NCI-H1417 (cell line): ENCODE measurements at places on chromosomes 11 and 22.

DNA sequence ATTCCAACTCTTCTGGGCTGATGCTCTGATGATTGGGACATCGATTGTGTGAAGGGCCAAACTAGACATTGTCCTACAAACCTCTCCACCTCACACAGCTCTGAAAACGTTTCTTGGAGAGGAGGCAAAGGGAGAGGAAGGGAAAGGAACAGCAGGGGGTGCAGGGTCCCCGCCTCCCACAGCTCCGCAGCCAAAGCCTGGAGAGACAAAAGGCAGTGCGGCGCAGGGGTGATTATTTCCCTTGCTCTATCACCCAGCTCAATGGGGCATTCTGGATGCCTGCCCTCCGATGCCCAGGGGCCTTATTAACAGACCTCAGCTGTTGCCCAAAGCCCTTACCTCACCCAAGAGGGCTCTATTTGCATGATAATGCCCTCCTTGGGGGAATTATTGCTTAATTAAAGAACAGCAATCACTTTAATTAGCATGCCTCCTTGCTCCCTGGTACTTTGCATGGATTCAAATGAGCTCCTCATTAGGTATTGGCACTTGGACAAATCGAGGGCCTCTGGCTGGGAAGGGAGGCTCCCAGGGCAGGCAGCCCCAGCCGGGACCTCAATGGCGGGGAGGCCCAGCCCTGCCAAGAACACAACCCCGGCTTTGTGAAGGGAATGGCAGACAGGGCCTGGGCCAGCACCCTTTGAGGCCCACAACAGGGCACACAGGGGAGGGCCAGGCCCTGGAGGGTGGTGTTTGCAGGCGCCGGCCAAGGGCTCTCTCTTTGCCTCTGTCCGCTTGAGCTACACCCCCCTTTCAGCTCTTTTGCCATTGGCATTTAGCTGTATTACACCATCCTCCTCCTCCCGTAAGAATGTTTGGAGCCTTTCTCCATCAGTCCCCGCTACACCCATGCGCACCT, 19.8 kb upstream of the CDON start:
- DNase-seq, result no peak

DNA sequence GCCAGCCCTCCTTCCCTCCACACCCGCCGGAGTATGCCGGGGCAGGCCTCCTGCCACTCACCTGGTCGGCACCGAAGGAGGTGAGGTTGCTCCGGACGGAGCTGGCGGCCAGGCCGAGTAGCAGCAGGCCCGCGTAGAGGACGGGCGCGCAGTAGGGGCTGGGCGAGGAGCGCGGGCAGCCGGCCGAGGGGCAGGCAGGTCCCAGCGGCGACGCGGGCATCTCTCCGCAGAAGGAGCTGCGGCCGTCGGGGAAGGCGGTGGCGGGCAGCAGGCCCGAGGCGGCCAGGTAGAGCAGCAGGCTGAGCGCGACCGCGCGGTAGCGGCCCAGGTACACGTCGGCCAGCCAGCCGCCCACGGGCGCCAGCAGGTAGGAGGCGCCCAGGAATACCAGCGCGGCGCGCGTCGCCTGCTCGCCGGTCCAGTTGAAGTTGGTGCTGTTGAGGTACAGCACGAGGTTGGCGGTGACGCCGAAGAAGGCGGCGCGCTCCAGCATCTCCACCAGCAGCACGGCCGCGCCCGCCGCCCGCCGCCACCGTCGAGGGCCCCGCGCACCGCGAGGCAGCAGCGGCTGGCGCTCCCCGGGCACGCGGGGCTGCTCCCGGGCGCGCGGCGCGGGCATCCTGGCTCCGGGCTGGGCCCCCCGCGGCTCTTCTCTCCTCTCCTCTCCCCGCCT, 907 bp downstream of the SLC15A3 start:
- DNase-seq, result no peak

DNA sequence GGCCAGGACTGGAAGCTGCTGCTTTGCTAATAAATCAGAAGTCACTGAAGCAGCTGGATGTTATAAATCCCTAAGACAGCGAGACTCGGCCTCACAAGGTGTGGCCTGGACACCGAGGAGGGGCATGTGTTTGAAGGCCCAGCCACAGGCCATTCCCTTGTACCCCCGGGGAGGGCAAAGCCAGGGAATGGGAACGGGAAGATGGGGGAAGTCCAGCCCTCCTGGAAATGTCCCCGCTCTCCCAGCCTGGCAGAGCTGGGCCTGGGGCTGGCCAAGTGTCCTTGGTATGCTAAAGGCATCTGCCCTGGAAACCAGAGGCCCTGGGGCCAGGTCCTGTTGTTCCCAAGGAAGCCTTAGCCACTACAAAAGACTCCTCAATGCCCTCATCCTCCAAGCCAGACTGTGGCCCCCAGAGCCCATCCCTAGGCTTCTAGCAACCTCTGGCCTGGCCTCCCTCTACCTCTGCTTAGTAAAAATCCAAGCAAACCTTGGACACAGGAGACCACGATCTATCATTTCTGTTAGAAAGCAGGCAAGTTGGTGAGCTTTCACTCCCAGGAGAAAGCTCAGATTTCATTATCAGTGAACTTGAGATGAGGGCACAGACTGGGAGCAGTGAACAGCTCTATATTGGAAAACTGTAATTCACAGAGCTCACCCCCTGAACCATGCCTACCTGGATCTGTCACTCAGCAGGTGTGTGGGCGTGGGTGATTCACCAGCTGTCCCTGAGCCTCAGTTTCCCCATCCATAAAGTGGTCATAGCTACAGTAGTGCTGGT, 11.0 kb downstream of the CHST1 start:
- DNase-seq, result no peak

GRCh38 chr22:46297151-46297812, 612 bp downstream of the GTSE1 start:
- DNase-seq, result no peak

DNA sequence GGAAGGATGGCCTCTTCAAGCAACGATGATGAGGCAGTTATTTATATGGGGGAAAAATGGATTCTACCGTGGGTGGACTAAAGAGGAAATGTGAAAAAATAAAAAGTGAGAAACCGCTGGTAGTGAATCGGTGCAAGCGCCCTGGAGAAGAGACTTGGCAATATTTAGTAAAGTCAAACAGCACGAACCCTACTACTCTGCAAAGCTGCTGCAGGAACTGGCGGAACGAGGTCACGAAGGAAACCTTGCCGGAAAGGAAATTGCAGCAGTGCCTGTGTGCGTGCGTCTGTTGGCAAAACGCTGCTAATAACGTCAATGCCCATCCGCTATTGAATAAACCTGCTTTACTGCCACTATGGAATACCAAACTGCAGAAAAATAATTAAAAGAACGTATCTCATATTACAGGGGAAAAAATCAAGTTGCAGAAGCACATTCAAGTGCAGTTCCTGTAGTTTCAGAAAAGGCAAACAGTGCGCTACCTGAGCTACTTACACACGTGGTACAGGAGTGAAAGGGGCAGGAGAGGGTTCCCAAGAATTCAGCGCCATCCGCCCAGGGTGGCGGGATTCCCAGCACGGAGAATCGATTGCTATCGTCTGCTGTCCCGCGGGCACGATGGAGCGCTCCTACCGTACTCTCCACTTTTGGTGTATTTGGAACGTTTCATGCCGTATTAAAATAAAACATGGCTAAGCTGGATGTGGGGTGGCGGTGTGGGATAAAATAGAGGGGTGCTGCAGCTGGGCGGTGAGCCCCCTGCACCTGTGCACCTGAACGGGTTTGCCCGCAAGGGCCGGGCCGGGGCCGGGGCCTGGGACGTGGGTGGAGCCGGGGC, 585 bp upstream of the NADSYN1 start:
- peak; percentile 61 for DNase-seq

DNA sequence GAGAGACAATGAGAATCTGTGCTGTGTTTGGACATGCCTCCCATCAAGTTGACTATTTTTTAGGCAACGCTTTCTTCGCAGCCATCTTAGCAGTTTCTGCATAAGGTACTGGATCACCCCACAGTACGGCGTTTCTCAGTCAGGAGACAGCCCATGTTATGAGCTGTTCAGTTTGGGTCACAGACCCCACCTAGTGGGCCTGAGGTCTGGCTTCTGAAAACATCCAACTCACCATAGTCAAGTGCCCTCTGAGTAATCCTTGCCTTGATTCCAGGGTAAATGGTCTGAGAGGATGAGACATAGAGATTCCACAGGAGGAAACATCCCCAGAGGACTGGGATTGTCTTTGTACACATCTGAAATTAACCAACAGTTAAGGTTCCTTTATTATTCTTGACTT, 7.2 kb downstream of the BPIFC start:
- DNase-seq, result no peak

GRCh38 chr11:21072558-21072957, 403.2 kb downstream of the NELL1 start:
- no peak for DNase-seq

DNA sequence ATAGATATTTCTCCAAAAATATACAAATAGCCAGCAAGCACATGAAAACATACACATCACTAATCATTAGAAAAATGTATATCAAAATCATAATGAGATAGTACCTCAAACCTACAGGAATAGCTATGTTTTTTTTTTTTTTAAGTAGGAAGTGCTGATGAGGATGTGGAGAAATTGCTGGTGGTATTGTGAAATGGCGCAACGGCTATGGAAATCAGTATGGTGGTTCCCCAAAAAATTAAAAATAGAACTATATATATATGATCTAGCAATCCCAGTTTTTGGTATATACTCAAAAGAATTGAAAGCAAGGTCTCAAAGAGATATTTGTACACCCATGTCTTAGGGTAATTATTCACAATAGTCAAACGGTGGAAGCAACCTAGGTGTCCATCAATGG, 46.0 kb upstream of the HIPK3 start:
- no peak for DNase-seq

DNA sequence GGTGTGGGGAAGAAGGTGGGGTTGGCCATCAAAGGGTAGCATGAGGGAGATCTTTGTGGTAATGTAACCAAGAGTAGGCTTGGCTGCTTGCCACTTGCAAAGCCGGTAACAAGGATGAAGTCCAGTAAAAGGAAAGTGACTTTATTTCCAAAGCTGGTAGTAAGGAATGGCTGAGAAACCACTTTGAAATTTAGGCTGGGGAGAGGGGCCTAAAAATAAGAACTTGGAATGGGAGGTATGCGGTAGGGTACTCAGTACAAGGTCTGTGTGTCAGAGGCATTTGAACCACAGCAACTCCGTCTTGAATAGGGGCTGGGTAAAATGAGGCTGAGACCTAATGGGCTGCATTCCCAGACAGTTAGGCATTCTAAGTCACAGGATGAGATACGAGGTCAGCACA, 216.0 kb upstream of the ISX start:
- no peak for DNase-seq

- no peak for DNase-seq
Measured at GRCh38 chr22:39229075-39229474, 15.7 kb downstream of the PDGFB start.

DNA sequence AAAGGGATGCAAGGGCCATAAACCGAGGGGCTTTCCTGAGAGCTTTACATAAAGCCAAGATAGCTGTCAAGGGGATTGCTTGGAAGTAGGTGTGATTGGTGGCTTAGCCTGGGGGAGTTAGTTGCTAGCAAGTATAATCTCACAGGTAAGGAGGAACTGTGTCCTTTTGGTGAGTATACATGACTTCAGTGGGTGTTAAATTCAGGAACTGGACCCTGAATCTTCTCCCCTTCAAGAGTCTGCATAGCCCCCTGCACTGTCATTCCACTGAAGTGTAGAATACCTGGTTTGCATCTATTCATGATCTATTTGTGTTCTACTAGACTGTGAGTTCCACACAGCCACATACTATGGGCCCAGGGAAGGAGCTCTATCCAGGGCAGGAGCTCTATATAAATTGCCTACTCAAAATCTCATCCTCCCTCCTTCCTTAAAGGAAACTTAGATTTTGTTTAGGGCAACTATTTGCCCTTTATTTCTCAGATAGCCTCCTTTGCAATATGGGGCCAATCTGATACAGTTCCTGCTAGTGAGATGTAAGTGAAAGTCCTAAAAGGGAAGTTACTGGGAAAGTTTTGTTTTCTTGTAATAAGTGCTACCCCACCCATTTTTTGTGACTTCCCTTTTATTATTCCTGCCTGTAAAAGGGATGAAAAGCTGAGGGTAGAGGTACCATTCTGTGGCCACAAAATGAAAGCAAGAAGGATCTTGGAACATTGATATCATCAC, 120.5 kb downstream of the PGR start:
- no peak for DNase-seq

- no peak for DNase-seq
Measured at GRCh38 chr11:57244911-57245310, 7.9 kb upstream of the APLNR start.

GRCh38 chr22:50339945-50340879, 2.9 kb upstream of the PPP6R2 start:
- no peak for DNase-seq

DNA sequence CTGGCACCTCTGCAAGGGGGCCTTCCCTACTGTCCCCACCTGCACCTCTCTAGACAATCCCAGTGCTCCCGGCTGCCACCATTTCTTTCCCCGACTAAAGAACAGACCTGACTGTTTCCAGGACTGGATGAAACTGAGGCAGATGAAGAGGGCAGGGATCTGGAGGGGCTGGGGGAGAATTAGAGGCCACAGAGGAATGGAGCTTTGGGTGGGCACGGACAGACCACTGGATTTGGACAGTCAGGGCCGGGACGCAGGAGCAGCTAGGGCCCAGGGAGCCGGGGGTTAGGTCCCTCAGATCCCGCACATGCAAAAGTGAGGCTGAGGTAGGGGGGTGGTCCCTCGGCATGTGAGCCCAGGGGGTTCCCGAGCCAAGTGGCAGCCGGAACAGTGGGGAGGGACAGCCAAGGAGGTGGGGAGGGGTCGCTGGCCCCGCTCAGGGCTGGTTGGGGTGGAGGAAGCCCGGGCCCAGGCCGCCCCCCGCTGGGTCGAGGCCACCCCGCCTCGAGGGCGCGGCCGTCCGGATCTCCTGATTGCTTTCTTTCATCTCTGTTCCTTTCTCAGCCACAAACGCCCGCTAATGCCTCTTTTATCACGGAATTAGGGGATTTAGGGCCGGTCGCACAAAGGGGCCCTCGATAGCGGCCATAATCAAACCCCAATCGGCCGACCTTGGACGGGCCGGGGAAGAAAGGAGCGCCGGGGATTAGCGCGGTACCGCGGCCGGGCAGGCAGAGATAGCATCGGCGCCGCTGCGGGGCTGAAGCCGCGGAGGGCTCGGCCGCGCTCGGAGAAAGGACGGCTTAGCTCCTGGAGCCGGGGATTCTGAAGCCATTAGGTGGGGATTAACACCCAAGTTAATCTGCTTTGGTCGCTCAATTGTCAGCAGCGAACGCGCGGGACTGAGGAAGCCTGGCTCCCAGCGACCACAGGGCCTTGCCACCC, 9.3 kb downstream of the SLC25A1 start:
- DNase-seq, result no peak
